ENCODE measurements at places on chromosomes 1 and 21.

- DNase-seq, result peak; percentile 34
These were observed 642 bp downstream of the RSRP1 start for GRCh38 chr1:25246600-25247023.

GRCh38 chr1:19057784-19058475 lies 101.5 kb upstream of the IFFO2 start:
- DNase-seq, result no peak

DNA sequence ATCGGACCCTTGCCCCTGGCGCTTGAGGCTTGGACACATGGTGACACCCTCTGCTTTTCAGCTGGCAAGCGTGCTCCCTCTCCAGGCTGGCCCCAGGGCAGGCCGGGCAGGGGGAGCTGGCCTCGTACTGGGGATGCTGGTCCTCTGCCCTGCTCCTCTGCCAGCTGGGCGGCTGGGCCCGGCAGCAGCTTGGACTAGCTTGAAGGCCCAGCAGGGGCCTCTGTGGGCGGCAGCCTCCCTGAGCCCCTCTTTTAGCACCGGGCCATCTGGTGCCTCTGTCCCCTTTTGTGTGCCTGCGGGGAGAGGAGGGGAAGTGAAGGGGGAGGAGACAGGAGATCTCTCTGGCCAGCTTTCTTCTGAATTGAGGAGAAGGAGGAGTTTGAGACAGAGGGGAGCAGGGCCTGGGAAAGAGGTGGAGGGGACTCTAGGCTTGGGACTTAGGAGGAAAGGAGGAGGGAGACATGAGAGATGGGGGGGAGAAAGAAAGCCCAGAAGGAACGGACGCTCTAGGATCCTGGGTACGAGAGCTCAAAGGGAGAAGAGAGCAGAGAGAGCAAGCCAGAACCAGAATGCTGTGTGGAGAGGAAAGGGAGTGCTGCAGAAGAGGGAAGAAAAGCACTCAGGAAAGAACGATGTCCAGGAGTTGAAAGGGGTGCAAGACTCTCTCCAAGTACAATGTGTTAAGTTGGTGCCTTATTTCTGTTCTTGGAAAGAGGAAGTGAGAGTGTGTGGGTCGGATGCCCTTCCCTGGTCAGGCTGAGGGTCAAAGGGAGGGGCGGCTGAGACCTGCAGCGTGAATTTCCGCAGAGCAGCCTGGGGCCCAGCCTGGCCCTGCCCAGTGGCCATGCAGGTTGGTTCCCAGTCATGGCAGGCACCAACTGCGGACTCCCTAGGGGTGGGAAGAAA lies 40.3 kb downstream of the IER5 start:
- no peak for DNase-seq

GRCh38 chr1:224542783-224543440 lies 73.2 kb upstream of the CNIH3 start:
- peak; percentile 99 for DNase-seq

DNA sequence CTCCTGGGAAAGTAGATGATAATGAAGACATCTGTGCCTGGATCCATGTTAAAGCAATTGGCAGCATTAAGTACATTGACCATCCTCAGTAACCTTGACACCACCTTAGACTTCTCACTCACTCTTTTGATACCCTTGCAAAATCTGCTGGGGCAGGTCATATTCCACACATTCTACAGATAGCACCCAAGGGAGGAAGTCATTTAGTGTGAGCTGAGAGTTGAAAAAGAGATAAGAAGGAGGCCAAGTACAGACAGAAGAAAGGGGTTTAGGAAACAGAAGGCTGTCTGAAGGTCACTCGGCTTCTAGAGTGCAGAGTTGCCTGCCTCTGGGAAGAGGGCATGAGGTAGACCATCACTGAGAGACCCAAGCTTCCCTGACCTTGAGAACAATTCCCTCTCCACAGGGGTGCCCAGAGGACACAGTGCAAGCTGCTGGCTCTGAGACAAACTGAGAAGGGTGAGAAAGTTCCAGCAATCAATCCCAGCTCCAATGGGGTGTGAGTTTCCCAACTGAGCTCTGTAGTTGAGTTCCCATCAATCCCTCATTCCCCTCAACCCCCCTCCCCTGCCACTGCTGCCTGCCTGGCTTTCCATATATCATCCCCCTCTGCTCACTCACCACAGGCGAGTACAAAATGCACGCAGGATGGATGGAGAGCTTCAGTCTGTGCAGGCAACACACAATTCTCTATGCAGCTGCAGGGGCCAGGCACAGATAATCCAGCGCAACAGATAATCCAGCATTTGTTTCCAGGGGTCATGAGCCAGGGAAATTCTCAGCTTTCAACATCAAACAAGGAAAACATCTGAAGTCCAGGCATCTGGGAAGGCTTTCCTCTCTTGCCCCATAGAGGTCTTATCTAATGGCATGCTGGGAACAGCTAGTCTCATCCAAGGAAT lies 7.4 kb upstream of the MOB3C start:
- DNase-seq, result no peak

GRCh38 chr1:94072840-94073522 lies 48.0 kb downstream of the ABCA4 start:
- no peak for DNase-seq

- DNase-seq, result peak; percentile 97
These were observed 24.6 kb downstream of the ANGPTL3 start for GRCh38 chr1:62621907-62622306.

GRCh38 chr1:928825-929661 lies 5.3 kb downstream of the SAMD11 start:
- DNase-seq, result no peak
